Activated CD4-positive, alpha-beta T cell treated with anti-CD3 and anti-CD28 coated beads, Interleukin-2, amount 50 U/mL, for 16 hours (primary cell): ENCODE measurements at places on chromosomes 4 and X.

- DNase-seq = no peak
Observed at GRCh38 chr4:87575983-87576382, 32.3 kb upstream of the DSPP start.

DNA sequence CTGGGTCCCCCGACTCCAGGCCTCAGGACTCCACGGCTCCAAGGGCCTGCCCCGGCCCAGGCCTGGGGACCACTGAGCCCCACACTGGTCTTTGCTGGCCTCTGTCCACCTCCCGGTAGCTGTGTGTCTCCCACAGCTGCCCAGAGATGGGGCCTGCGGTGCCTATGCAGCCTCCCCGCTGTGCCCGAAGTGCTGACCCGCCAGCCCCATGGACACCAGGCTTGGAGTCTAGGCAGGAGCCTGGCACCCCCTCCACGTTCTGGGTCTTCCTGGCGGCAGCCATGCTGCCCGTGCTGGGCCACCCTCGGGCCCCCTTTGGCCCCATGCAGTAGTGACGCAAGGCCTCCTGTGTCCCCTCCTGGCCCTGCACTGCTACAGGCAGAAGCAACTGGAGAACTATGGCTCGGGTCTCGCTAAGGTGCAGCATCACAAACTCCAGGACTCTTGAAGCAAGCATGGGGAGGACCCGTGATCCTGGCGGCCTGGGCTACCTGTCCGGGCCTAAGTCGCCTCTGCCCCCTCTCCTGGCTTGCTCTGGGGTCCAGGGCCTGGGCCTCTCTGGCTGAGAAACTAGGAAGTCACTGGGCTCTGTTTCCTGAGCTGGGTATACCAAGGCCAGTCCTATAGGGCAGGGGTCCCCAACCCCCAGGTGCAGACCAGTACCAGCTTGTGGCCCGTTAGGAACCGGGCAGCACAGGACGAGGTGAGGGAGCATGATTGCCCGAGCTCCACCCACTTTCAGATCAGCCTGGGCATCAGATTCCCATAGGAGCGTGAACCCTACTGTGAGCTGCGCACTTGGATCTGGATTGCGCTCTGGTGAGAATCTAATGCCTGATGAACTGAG, 917 bp downstream of the MYL5 start:
- DNase-seq = no peak

GRCh38 chr4:12146339-12146738, 717.6 kb upstream of the HS3ST1 start:
- no peak for DNase-seq

GRCh38 chr4:38344929-38345328, 319.1 kb upstream of the KLF3 start:
- DNase-seq = no peak
